ENCODE measurements at places on chromosomes 11 and 22.

DNA sequence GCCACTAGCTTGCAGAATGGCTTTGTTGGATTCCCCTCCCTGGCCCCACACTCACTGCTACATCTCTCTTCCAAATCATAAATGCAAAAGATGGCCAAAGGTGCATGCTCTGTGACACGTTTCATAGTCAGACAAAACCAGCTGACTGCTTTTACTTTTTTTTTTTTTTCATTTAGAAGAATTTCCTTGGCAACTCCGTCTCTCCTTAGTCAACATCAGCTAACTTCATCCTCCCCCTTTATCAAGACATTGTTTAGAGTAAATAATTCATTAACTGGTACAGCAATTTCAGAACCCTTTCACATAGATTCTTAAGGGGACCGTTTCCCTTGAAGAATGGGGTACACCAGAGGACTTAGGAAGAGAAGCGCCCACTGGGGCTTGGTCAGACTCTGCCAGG, 16.0 kb downstream of the KCNQ1OT1 start:
- DNase-seq: no peak

GRCh38 chr11:93935826-93936225, 85.3 kb upstream of the HEPHL1 start:
- DNase-seq: peak; percentile 66

- DNase-seq: no peak
These were observed 708.0 kb upstream of the ARHGAP42 start for GRCh38 chr11:99979042-99979441.

DNA sequence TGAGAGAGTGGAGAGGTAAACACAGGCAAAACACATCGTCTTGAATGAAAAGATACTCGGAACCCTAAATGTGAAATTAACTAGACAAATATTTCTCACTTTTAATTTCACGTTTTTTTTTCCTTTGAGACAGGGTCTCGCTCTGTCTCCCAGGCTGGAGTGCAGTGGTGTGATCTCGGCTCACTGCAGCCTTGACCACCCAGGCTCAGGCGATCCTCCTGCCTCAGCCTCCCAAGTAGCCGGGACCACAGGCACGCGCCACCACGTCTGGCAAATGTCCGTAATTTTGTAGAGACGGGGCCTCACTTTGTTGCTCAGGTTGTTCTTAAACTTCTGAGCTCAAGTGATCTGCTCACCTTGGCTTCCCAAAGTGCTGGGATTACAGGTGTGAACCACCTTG, 7.4 kb upstream of the SHANK3 start:
- DNase-seq: no peak

DNA sequence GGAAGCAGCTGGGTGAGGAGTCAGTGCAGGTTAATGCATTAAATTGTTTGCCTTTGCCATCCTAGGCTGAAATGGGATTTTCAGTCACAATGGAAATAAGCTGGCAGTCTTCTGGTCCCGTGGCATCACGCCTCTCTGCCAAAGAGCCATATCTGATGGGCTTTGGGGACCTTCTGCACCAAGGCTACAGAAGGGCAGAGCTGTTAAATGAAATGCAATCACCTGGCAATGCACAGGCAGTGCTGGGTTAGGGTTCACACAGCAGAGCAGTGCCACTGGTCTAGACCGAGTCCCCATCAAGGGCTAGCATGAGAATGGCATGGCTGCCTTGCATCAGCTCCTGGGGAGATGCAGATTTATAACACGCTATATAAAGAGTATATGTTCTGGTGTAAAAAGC, 749.2 kb downstream of the NTM start:
- no peak for DNase-seq

- DNase-seq: no peak
These were observed 41.7 kb upstream of the NUP160 start for GRCh38 chr11:47889714-47890441.

DNA sequence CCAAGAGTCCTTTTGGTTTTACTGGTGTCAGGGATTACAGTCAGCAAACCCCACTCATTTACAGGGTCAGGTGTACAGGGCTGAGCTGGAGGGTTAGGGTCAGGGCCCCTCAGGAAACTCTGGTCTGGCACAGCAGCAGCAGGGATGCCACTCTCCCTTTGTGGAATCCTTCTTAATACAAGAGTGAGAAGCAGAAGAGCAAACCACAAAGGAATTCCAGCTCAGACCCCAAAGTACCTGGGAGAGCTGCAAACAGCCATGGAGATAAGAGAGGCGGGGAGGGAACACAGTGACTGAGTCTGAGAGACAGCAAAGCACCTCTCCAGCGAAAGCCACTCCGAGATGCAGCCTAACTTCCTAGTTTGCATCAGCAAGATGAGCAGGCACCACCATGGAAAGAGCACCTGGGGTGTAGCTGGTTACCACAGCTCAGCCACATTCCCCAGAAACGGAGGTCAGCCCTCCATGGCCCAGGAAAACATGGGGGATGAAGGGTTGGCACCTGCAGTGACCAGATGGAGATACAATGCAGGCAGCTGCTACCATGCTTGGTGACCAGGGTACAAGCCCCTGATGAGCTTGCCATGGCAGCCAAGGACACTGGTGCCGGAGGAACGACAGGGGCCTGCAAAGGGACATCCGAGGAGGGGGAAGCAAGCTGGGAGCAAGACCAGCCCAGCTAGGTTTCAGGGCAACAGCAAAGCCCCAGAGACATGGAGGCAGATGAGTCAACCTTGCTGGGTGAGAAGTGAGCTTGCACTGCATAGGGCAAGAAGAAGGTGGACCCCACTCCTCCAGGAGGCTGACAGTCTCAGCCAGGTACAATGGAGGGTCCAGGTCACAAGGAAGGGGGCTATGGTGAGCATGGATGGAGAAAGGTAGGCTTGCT, 3.9 kb downstream of the BET1L start:
- DNase-seq: no peak

DNA sequence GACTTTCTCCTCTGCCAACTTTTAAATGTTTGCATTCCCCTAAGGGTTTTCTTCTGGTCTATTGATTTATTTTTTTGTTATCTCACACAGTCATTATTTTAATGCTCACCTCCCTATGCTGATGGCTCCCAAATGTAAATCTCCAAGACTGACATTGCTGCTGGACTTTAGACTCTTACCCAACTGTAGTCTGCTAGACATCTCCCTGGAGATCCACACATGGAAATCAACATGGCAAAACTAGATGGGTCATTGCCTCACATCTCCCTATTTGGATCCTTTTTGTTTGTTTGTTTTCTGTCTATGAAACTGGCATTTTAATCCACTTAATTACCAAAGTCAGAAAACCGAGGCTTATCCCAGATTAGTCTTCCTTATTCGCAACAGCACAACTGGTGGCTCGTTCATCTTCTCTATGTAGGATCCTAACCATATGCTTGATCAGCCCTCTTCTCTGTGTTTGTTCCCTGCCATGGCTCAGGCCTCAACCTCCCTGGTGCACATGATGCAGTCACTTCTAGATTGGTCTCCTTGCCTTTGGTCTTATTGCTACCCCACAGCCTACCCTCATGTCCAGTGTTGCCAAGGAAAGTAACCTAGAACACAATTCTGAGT, 37.3 kb downstream of the SC5D start:
- peak; percentile 99 for DNase-seq

DNA sequence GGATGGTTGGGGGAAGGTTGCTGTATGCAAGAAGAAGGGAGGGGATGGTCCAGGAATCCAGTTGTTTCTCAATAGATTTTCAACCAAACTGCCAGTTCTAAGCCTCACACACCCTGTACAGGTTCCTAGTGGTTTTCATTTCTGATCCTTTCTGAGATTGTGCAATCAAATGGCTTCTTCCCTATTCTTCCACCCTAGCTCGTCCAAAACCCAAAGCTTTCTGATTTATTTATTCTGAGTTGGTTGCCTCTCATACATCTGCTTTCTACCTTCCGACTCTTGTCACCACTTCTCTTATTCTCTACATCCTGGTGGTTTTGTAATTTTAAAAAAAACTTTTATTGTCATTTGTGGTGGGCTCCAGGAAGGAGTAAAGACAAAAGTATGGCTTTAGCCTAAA, 12.6 kb downstream of the OR5A2 start:
- no peak for DNase-seq

DNA sequence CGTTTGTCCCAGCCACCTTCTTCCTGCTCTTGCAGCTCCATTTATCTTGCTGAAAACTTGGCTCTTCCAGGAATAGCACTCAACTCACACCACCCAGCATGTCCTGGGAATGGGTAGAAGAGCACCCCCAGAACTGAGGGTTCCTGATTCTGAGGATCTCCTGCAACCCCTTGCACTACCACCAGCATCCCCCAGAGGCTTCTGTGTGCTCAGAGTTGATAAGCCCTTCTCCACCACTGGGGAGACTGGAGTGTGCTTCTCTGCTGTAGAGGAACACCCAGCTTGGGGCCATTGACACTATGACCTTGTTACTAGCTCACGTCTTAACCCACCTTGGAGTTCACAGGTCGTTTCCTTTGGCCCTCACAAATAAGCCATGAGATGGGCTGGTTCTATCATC, 121.0 kb downstream of the GRIK4 start:
- no peak for DNase-seq

DNA sequence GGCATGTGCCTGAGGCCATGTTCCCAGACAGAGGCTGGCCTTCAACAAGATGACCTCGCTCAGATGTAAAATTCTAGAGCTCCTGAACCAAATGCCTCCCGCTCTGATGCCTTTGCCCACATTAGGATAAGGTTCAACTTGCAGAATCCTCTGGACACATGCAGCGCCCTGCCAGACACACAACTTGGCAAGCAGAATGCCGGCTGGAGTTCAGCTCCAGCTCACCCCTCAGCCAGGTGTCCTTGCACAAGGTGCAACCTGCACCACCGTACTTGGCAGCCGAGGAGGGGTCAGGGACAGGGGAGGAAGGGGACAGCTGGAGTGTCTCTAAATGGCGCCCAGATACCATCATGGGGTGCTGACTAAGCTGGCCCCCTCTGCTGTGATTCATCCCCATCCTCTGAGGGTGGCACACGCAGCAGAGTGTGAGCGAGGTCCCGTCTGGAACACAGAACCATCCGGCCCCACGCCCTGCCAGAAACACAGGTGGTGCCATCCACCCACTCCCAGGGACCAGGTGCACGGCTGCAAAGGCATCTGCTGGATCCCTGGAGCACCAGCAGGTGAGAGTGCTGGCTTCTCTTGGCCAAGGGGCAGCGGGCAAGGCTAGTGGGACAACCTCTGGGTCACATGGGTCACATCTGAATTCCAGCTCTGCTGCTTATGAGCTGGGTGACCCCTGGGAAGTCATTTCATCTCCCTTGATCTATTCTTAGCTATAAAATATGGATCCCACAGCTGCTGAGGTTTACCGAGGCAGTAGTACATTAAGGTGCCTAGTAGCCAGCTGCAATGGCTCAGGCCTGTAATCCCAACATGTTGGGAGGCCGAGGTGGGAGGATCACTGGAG, 12.8 kb downstream of the ZMAT5 start:
- no peak for DNase-seq

DNA sequence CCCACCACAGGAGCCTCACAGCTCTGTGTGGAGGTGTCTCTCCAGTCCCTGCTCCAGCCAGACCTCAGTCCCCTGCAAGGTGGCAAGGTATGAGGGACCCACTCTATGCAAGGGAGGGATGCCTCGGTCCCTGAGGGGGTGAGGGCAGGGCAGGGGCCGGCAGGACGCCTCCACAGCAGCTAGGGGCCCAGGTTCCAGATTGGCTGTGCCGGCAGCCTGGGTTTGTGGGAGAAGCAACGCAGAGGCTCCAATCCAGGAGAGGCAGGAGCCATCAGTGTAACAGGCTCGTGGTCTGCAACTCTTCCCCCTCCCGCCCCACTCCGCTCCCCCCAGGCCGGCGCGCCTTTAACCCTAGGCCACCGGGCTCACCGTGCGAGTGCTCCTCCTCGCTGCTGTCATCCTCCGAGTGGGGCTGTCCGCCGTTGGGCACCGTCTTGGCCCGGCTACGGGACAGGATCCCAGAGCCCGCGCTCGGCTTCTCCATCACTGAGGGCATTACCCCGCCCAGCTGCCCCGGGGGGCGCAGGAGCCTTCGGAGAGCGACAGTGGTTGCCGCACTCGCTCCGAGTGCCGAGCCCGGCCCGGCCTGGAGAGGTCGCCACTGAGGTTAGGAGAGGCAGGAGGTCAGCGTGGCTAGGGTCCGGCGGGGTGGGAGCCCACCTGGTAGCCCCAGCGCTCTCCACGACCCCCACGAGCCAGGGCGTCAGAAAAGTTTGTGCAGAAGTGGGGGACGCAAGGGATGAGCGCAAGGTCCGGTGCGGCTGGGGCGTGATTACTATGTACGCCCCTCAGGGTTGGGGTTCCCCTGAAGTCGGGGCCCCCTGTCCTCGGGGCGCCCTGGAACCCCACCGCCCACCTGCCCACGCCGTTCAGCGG, 765 bp downstream of the RCOR2 start:
- DNase-seq: peak; percentile 81

- peak; percentile 21 for DNase-seq
These were observed 140.4 kb upstream of the ARHGAP42 start for GRCh38 chr11:100546714-100547113.

- no peak for DNase-seq
These were observed 46.8 kb downstream of the PPP2R1B start for GRCh38 chr11:111719379-111719778.

- DNase-seq: no peak
These were observed 154.5 kb upstream of the C11orf87 start for GRCh38 chr11:109267293-109268095.

- no peak for DNase-seq
These were observed 1415.2 kb upstream of the TENM4 start for GRCh38 chr11:80856066-80856465.

- DNase-seq: no peak
These were observed 9.9 kb upstream of the APOBEC3H start for GRCh38 chr22:39087098-39087497.

DNA sequence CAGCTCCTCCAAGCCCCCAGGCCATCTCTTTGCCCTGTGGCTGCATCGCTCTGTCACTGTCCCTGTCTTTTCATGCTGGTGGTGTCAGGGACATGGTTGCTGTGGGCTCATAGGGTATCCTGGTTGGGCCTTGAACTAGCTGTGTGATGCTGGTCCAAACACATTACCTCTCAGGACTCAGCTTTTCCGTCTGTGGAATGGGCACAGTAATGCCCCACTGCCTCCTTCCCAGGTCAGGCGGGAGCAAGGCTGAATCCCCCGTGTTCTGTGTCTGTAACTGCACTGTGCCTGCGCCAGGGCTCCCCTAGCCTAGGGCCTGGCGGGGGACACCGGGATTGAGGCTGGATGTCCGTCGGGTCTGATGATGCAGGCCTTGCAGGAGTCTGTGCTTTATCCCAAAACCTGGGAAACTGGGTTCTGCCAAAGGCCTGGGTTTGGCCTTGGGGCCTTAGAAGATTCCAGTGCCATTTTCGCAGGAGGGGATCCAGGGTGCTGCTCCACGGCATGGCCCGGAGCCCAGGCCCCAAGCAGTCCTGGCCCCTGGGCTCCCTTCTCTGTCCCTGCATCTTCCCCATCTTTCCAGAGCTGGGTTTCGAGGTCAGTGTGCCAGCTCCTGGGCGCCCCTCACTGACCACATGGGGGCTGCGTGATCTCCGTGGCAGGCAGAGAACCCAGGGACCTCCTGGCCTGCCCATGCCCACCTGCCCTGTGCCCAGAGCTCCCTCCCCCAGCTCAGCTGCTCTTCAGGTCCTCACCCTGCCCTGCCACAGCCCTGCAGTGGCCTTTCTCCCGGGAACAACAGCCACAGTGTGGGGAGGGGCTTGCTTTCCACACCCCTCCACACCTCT, 32.7 kb upstream of the CELSR1 start:
- no peak for DNase-seq

Measured in NCI-H526 (cell line).